ENCODE measurements at places on chromosomes 12 and 14.
A peak's percentile ranks its signal among the peaks of the same experiment; 100 is the strongest.

- no peak for DNase-seq
Observed at GRCh38 chr14:57382283-57382682, 8.1 kb upstream of the NAA30 start.

- DNase-seq: no peak
Observed at GRCh38 chr12:100553936-100554335, 19.5 kb upstream of the GAS2L3 start.

DNA sequence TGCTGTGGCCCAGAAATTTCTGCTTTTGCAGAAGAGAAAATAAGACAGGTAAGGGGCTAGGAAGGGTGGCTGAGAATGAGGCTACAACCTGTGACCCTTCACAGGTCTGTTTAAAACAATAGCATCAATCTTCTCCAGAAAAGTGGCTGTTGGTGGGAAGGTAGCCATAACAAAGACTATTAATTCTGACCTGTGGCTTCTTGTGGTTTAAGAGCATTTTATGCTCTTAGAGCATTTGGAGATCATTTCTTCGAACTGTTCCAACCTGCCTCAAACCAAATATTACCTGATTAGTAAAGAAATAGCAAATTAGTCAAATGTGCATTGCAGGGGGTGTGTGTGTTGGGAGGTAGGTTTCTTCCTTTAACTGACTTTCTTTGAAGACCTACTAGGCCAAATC, 15.2 kb upstream of the TCP11L2 start:
- DNase-seq: no peak

GRCh38 chr12:110093631-110094311, 30.4 kb upstream of the IFT81 start:
- no peak for DNase-seq

GRCh38 chr14:51167587-51168214, 72.3 kb upstream of the TMX1 start:
- DNase-seq: no peak

DNA sequence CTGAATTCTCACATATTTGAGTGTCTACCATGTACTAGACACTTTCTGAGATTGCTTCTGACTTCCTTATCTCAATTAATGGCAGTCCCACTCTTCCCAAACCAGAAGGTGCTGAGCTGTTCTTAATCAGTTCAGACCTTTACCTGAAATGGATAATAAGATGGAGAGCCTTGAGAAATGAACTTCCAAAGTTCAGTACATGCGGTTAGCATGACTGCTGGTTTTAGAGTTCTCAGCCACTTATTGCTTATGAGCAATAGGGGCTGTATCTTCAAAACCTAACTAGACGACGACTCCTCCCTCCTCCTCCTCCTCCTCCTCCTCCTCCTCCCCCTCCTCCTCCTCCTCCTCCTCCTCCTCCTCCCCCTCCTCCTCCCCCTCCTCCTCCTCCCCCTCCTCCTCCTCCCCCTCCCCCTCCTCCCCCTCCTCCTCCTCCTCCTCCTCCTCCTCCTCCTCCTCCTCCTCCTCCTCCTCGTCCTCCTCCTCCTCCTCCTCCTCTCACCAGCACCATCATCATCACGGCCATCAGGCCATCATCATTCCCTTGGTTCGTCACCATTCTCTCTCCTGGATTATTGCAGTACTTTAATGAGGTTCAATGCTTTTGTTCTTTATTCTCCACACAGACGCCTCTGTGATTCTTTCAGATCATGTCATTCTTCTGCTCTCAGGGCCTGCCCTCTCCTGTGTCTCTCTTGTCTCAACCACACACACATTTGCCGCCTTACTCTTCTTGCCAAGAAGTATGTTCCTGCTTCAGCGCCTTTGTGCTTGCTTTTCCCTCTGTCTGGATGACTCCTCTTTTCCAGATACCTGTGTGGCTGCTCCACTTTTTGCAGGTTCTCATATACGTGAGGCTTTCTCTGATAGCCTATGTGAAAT, 2.7 kb downstream of the PCNX1 start:
- DNase-seq: no peak

DNA sequence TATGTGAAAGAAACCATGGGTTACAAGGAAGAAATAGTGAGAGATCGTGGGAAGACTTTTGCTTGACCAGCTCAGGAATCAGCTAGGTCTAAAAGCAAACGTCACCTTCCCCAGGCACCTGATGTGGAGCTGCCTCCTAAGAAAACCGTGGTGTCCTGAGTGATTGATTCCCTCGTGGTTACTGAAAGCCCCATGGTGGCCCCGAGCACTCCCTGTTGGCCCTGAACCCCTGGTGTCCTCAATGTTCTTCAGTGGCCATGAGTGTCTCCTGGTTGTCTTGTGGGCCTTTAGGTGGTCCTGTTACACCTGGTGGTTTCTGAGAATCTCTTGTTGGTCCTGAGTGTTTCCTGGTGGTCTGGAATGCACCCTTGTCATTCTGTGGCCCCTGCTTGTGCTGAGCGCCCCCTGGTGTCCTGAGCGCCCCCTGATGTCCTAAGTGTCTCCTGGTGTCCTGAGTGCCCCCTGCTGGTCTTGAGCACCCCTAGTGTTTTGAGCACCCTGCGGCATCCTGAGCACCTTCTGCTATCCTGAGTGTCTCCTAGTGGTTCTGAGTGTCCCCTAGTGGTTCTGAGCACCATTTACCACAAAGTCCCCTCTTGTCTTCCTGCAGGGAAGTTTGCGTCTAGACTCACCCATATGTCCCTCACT, 518.7 kb downstream of the TMEM121 start:
- peak; percentile 89 for DNase-seq
